ENCODE measurements at places on chromosomes 4 and X.

DNA sequence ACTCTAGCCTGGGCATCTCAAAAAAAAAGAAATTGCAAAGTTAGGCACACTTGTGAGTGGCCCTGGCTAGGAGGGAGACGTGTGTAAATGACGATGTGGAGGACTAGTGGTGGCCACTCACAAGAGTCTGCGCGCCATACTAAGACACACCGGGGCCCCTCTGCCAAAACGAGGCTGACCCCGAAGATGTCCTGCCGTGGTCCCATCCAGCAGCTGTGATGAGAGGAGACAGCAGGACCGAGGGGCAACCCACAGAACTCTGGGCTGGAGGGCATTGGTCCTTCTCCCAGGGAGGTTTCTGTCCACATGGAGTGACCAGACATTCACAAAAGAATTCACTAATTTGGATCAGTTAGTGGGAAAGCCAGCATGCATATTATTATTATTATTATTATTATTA is 47.4 kb downstream of the NOP14 start:
- no peak for DNase-seq

GRCh38 chr4:68070302-68070701 is 59.4 kb downstream of the TMPRSS11F start:
- no peak for DNase-seq

GRCh38 chrX:40209951-40210617 is 112.3 kb upstream of the BCOR start:
- DNase-seq, result no peak

GRCh38 chr4:47415719-47416118 is 47.8 kb downstream of the COMMD8 start:
- DNase-seq, result no peak

GRCh38 chr4:26136615-26137014 is 184.2 kb upstream of the RBPJ start:
- no peak for DNase-seq

GRCh38 chrX:3177851-3178250 is 136.6 kb downstream of the ARSF start:
- no peak for DNase-seq

- no peak for DNase-seq
Observed at GRCh38 chrX:121579016-121579760, 531.8 kb downstream of the GLUD2 start.

DNA sequence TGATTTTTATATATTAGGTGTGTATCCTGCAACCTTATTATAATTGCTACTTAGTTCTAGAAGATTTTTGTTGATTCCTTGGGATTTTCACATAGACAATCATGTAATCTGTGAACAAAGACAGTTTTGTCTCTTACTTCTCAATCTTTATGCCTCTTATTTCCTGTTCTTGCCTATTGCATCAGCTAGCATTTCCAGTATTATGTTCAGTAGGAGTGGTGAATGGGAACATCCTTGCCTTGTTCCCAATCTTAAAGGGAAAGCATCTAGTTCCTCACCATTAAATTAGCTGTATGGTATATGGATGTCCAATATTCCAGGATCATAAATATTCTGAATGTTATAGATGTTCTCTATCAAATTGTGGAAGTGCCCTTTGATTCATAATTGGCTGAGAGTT is 41.8 kb downstream of the AWAT2 start:
- no peak for DNase-seq

DNA sequence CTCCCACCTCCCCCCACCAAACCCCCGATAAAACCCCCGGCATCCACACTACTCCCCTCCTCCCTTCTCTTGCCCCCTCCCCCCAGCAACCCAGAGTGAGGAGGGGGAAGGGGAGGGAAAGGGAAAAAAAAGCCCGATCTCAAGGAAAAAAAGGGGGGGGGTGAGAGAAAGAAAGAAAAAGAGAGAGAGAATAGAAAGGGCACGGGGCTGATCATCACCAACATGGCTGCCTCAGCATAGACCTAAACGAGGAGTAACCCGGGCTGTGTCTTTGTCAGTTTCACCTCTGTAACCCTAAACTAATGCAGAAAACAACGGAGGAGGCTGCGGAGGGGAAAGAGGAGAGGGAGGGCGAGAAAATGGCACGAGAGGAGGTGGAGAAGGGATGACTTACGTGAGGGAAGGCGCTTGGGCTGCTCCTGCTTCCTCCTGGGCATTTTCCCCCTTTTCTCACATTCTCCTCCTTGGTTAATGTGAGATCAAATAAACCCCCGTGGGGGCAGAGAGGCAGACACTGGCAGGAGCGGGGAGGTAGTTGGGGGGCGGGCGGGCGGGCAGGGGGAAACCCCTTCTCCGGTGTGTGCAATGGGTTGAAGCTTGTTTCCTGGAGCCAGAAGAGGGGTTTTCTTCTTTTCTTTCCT is 532 bp downstream of the ZNF827 start:
- no peak for DNase-seq

GRCh38 chr4:115310641-115311040 is 197.2 kb upstream of the NDST4 start:
- no peak for DNase-seq

- DNase-seq, result no peak
Observed at GRCh38 chr4:23023121-23023520, 330.4 kb downstream of the GBA3 start.

GRCh38 chrX:31228909-31229308 is 157.1 kb upstream of the FTHL17 start:
- DNase-seq, result no peak

- DNase-seq, result no peak
Observed at GRCh38 chr4:74013264-74013663, 14.8 kb upstream of the CXCL5 start.

- no peak for DNase-seq
Observed at GRCh38 chr4:184765473-184766340, 31.8 kb upstream of the CENPU start.

DNA sequence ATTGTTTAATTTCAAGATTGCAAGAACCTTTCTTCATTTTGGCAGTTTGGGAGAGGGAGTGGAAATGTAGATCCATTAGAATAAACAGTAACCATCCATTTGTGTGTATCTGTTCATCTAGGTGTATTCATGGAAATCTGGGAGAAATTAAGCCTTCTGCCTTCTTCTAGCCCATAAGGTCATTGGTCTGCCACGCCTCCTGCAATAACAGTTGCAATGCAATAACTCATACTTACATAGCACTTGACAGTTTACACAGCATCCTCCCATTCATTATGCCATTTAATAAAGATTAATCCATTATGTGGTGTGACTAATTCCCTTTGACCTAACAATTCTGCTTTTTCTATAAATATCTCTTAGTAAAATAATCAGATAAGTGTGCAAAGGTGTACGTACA is 42.6 kb downstream of the SHROOM4 start:
- DNase-seq, result no peak

DNA sequence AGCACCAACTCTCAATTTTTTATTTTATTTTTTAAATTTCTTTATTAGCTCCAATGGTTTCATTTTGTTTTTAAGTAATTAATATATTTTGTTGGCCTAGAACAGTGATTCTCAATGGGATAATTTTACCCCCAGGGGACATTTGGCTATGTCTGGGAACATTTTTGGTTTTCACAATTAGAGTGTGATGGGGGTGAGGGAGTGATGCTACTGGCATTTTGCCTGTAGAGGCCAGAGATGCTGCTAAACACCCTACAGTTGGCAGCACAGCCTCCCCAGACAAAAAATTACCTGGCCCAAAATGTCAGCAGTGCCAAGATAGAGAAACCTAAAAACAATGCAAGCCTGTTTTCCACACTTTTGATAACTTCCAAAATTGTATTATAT is 64.6 kb downstream of the HHIP start:
- DNase-seq, result no peak

DNA sequence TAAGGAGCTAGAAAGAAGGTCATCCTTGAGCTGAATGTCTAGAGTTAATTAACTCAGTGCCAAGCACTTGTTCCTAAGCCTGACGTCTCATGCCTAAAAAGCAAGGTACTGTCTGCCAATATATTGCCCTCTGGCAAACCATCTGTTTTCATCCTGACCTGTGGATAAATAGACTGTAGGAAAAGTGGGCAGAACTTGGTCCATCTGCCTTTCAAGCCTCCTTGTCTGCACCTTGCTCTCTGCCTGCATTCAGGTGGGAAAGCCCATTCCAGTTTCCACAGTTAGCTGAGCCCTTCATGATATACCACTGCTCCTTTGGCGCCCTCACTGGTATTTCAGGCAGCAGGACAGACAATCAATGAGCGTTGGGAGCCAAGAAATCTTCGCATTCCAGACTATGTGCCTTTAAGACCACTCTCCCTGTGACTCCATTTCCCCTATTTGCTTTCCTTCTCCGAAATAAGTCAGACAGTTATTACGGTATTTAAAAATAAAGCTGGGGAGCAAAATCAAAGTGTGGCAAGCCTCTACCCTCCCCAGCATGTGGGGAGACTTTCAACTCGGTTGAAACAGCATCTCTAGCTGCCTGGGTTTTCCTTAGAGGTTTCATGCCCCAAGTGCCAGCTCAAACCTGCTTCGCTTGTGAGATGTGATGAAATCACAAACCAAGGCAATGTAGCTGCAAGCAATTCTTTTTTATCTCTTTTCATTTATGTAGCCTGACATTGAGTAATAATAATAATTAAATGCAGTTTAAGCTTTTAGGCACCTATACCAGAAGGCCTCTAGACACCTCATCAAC is 2.5 kb upstream of the CCDC149 start:
- no peak for DNase-seq

GRCh38 chr4:75169427-75169826 is 236.5 kb downstream of the PARM1 start:
- no peak for DNase-seq

DNA sequence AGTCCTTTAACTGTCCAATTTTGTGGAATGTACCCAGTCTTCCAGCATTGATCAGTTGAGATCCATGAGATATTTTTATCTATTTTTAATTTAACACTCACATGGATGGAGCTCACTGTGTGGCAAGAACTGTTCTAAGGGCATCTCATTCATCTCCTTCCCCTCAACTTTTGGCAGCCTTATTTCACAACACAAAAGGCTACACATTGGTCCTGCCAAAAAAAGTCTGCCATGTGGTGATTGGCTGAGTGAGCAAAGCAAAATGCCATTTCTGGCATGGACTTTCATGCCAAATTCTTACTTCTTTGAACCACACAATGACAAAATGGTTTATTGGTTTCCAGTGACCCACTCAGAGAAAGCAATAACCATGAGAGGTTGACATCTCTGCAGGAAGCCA is 171.6 kb upstream of the MAP3K15 start:
- no peak for DNase-seq

DNA sequence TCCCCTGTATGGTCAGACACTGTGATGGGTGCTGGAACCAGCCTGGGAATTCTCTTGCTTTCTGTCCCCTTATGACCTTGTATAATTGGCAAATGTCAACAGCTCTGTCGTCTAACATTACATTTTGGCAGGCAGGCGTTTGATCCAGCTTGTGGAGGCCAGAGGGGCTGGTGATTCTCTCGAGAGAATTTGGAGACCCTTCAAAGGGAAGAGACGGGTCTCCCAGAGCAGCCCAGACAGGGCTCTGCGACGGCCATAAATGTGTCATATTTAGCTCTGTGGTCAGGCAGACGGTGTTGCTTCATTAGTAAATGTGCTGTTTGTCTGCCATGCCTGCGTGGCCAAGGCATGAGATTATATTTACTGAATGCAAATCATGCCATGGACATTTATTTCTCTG is 68.7 kb downstream of the SORCS2 start:
- no peak for DNase-seq

- no peak for DNase-seq
Observed at GRCh38 chrX:19975845-19976244, 15.0 kb downstream of the BCLAF3 start.

All from AG04450 (cell line).